ENCODE measurements at places on chromosomes 1 and 21. TPM values are rescaled to one million over a fixed set of nuclear protein-coding genes. Genes with fewer than 3 reads are reported as not detected.

S100A4 gene
- 844 TPM for total RNA-seq

HSD11B1 gene
- total RNA-seq, result 28.8 TPM

TNFAIP8L2 gene
- total RNA-seq, result not detected

ANP32E gene
- total RNA-seq, result 32.3 TPM

C8A gene
- total RNA-seq, result under 0.01 TPM

LCE3D gene
- not detected for total RNA-seq

GNG4 gene
- total RNA-seq, result not detected

CAMK2N1 gene
- 36.7 TPM for total RNA-seq

SELL gene
- total RNA-seq, result 0.15 TPM

OR2L2 gene
- under 0.01 TPM for total RNA-seq

ACTL8 gene
- not detected for total RNA-seq

ALPL gene
- 0.87 TPM for total RNA-seq

TIAM1 gene
- total RNA-seq, result 2.9 TPM

IFNLR1 gene
- total RNA-seq, result not detected

GNPAT gene
- total RNA-seq, result 63.4 TPM

E2F2 gene
- total RNA-seq, result 0.17 TPM

PPIH gene
- 9.6 TPM for total RNA-seq

BACE2 gene
- total RNA-seq, result 33.3 TPM

Measured in smooth muscle cell of trachea (primary cell).